ENCODE measurements at places on chromosomes 7 and 10.

DNA sequence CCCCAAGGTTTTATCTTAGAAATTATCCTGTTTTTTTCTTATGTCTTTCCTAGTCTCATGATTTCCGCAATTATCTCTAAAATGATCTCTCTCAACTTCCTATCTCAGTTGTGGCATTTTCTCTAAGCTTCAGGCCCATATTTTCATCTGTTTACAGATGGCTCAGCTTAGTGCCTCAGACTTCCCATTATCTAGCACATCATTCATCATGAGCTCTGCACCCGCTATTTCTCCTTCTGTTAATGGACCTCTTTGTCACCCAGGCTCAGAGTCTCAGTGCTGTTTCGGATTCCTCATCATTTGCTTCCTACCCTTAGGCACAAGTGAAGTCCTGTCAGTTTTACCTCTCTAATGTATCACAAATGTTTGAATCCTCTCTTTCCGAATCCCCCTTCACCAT is 84.1 kb downstream of the BMPR1A start:
- no peak for DNase-seq

DNA sequence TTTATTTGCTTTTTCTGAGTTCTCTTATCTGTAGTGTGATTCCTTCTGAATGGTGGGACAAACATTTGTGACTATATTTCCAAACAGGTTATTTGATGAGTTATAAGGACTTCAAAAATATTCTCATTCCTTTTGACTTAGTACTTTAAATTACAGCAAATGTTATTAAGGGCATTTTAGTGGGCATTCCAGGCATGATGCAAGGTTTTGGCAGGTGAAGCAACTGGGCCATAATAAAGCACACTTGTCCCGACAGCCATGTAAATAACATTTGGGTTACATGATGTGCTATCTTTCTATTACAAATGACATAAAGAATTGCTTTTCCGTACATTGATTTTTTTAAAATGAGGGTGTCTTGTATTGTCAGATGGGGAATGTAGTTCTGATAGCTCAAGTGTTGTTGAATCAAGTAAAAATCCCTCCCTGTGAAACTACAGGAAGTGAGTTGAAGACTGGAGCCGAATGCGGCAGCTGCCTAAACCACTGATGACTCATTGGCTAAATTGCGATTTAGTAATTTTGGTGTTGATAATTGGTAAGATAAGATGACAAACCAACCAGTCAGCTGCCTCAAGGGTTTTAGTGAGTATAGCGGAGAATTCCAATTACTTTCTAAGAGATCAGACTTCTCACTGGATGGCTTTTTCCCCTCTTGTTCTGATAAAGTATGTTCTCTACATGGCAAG is 231.3 kb upstream of the NPY start:
- no peak for DNase-seq

GRCh38 chr7:106870528-106870927 is 5.4 kb downstream of the PIK3CG start:
- DNase-seq, result no peak

GRCh38 chr7:3927446-3928110 is 626.5 kb downstream of the SDK1 start:
- DNase-seq, result no peak
